ENCODE measurements at places on chromosomes 4 and X. TPM values are rescaled to one million over a fixed set of nuclear protein-coding genes. Genes with fewer than 3 reads are reported as not detected.

- DNase-seq, result no peak
Observed at GRCh38 chr4:138728566-138728965, 287.0 kb upstream of the NOCT start.

- no peak for DNase-seq
Observed at GRCh38 chr4:10983885-10984640, 299.5 kb upstream of the CLNK start.

- no peak for DNase-seq
Observed at GRCh38 chr4:135434936-135435335, 1233.3 kb upstream of the PABPC4L start.

GRCh38 chrX:57172544-57172943 is 35.3 kb upstream of the SPIN2A start:
- DNase-seq, result no peak

GRCh38 chr4:5027346-5027745 is 8.1 kb upstream of the CYTL1 start:
- no peak for DNase-seq

The PPP1R2C gene
- not detected for total RNA-seq

The OPRPN gene
- not detected for total RNA-seq

The TEX13A gene
- not detected for total RNA-seq
